Stimulated activated CD8-positive, alpha-beta memory T cell treated with anti-CD3 and anti-CD28 coated beads, Interleukin-4, amount 100 ng/mL, for 4 hours (primary cell): ENCODE measurements at places on chromosomes 5 and 9.
A peak's percentile ranks its signal among the peaks of the same experiment; 100 is the strongest.

DNA sequence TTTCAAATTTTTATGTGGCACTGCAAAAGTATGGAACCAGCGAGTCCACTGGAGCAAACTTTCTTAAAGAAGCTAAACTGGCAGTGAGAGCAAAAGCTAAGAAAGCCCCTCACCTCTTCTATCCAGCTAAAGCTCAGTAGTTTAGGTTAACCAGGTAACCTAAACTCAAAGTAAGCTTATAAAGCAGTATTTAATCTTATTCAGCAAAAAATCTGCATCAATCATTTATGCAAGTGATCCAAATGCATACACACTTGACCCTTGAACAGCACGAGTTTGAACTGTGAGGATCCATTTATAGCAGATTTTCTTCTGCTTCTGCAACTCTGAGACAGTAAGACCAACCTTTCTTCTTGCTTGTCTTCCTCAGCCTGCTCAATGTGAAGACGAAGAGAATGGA lies 363.8 kb upstream of the CDH18 start:
- no peak for DNase-seq

GRCh38 chr9:127870887-127871286 lies 6.6 kb downstream of the AK1 start:
- DNase-seq, result no peak

DNA sequence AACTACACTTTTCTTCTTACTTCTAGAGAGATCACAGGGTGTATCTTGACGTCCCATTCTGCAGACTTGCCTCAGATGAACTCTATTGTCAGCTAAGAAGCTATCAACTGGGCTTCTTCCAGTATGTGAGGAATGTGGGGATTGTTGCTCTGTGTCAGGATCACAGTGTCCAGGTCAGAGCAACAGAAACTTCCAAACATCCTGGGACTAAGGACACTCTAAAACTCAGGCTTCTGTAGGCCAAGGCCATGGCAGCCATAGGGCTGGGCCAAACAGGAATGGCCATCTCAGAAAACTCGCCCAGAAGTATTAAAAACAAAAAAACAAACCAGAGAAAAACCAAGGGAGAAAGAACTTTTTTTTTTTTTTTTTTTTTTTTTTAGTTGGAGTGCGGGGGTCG lies 210.0 kb upstream of the CLINT1 start:
- DNase-seq, result no peak

DNA sequence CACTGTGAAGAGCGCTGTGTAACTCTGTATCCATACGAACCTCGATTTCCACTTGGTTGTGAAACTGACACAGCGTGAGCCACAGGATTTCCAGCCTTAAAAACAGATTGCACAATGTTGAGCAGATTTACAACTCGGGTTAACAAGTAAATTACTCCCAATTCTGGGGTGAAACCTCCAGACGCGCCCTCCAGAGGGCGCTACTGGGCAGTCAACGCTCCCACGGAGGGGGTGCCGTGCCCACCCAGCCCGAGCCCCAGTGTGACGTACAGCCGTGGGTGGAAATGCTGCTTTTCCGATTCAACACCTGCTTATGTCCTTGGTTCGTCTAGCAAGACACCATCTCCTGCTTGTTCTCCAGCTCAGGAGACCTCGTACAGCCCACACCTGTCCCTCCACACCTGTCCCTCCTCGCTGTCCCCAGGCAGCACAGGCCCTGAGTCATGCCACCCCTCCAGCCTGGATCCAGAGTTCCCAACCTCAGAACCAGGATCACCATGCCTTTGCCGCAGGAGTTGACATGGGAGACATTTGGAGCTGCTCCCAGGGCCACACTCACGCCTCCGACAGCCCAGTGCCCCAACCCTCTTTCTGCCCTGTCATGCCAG lies 34.4 kb upstream of the SLC6A3 start:
- peak; percentile 40 for DNase-seq

DNA sequence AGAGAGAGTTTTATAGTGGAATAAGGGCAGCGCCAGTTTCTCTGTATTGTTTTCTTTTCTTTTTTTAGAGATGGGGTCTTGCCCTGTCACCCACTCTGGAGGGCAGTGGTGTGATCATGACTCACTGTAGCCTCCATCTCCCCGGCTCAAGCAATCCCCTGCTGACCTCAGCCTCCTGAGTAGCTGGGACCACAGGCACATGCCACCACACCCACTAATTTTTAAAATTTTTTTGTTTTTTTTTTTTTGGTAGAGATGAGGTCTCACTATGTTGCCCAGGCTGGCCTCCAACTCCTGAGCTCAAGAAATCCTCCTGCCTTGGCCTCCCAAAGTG lies 119.0 kb downstream of the PIK3R1 start:
- no peak for DNase-seq

GRCh38 chr9:133955821-133956411 lies 36.2 kb downstream of the VAV2 start:
- no peak for DNase-seq

- DNase-seq, result no peak
Measured at GRCh38 chr9:118529210-118529609, 825.0 kb downstream of the TLR4 start.

DNA sequence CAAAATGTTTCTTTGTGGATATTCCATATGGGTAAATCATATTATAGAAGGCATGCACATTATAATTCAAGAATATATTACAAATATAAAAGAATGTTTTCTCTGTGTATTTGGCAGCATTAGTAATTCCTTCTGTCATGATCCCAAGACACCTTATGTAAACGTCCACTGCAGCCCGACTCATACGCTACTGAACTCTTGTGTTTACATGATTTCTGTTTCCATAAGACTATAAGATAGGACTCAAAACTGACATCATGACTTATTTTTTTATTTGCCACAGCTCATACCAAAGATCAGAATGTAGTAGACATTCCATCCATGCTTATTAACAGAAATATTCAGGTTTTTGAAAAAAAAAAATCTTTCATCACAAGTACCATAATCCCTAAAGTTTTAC lies 234.1 kb downstream of the AP3B1 start:
- DNase-seq, result no peak

DNA sequence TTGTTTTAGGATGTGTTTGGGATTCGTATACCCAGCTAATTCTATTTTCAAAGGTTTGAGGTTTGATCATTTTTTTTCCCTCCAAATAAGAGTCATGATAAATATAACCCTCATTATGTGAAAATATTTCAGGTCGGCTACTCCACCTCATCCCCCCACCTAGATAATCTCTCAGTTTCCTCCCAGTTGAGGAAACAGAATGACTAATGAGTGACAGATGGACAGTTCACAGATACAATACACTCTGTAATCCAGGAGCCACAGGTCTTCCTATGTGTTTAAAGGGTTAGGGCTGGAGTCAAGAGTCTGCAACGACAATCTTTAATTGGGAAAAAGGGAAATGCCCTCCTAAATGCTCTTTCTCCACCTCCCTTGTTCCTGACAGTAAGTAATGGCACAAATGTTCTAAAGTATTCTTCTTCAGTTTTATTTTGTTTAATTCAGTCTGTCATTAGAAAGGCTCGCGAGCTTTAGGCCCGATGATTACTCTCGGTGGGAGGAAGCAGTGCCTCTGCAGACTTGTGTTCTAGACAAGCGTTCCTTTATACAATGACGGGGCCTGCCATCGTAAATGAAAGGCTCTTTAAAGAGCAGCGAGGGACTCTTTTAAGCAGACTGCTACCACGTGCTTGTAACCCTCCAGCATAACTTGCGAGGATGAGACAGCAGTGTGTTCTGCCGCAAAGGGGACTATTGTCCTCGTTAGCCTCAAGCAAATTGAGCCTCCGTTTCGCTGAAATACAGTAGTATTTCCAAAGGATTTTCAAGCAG lies 69.0 kb downstream of the MEF2C start:
- no peak for DNase-seq

- no peak for DNase-seq
Measured at GRCh38 chr5:81849770-81850367, 99.0 kb upstream of the SSBP2 start.

DNA sequence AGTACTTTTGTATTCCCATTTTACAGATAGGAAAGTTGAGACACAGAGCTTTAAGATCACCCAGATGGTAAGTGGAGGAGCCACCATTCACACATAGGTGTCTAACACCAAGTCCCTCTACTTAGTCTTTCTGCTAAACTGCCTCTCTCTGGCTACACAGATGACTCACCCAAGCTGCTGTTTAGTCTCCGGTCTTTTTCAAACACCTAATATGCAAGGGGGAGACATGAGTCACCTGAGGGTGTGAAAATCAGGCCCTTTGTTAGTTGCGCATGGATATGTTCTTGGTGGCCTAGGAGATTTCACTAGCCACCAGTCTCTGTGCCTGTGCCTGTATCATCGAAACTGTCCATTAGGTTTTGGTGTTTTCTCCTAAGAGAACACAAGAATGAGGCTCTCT lies 117.8 kb downstream of the MAST4 start:
- DNase-seq, result no peak

DNA sequence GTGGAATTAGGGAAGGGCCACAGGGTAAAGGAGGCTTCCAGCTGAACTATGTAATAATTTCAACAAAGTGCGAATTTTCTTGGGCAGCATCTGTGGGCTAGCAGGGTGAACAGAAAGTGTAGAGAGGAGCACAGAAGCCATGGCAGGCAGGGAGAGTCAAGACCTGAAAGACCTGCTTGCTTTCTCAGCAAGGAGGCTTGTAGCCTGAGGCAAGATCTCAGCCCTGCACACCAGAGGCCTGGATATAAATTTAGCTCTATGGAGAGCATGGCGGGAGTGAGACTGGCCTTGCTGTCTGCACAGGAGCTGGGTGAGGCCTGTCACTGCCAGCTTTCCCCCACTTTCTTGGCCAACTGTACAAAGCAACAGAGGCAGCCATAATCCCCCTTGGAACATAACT lies 32.1 kb upstream of the SH3TC2 start:
- DNase-seq, result no peak

GRCh38 chr9:16458696-16459420 lies 411.6 kb downstream of the BNC2 start:
- DNase-seq, result no peak

GRCh38 chr5:96177303-96177869 lies 215.7 kb upstream of the ELL2 start:
- DNase-seq, result no peak
